ENCODE measurements at places on chromosomes 16 and 17.

GRCh38 chr16:21656795-21657768 lies 4.7 kb upstream of the IGSF6 start:
- peak; percentile 17 for DNase-seq

DNA sequence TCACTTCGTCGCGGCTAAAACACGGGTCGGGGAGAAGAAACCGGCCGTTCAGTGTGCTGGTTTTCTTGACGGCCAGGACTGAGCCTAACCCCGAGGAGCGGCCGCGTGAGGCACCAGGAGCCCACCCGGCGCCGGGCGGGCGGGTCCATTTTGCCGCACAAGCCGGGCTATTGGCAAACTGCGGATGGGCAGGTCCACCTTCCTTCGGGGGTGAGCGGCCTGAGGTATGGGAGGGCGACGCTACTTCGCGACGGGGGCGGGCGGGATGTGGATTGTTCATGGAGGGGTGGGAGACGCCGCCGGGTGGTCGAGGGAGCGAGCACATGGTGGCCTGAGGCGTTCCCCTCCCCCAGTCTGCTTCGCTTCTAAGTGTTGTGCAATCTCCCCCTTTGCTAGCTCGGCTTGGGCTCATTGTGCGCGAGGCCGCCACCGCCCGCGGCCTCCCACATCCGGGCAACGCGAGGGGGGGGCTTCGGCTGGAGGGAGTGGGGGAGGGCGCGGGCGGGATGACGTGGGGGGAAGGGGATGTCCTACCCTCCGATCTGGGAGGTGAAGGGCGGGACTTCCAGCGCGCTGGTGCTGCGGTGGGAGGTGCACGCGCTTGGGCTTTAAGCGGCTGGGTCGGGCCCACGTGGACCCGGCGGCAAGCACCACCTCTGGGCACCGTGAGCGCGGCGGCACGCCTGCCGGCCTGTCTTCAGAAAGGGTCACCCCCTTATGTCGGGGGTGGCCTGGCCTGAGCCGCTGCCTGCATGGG lies 5.9 kb upstream of the CD68 start:
- DNase-seq = peak; percentile 88

DNA sequence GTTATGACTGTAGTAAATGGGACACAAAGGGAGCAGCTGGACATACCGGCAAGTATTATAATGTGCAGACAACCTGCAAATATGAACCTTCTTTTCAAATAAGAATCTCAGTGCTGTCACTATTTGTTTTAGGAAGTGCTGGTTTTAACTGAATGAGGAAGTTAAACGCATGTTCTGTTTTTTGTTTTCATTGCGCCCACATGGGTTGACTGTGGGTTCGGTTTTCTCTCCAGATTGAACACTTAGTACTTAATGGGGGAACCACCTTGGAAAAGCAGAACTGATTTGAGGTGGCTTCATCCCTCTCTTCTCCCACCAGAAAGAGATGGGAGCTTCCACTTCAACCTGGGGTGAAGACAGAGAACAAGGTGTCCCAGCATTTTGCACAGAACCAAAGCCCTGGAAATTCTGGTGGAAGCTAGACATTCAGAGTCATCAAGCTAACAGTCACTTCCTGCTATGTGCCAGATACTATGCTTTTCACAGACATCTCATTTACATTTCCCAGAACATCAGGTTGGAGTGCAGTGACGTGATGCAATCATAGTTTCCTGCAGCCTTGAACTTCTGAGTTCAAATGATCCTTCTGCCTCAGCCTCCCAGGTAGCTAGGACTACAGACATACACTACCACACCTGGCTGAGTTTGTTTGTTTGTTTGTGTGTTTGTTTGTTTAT lies 149.8 kb downstream of the CDH13 start:
- DNase-seq = no peak

GRCh38 chr17:28774206-28774605 lies 30.4 kb downstream of the TRAF4 start:
- no peak for DNase-seq

GRCh38 chr17:20206068-20206467 lies 196.9 kb downstream of the SPECC1 start:
- no peak for DNase-seq

- DNase-seq = no peak
Measured at GRCh38 chr17:77421630-77421972, 280.8 kb downstream of the SEC14L1 start.

DNA sequence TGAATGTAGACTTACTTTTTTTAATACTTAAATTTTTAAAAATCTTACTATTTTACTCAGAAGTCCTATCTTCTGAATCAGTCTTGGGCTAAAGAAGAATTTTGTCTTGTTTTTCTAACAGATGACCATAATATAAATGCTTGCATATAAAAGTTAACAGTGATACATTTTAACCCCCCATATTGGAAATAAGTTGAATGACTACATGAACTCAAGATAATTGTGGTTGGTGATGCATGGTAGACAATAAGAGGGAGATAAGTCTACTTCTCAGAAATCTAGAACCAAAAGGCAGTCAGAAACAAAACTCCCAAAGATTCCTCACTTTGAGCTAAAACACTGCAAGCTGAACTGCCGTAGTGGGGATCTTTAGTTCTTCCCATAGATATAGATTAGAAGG lies 868.4 kb upstream of the SOX9 start:
- DNase-seq = no peak

GRCh38 chr17:48871035-48871550 lies 21.5 kb upstream of the ATP5MC1 start:
- no peak for DNase-seq

DNA sequence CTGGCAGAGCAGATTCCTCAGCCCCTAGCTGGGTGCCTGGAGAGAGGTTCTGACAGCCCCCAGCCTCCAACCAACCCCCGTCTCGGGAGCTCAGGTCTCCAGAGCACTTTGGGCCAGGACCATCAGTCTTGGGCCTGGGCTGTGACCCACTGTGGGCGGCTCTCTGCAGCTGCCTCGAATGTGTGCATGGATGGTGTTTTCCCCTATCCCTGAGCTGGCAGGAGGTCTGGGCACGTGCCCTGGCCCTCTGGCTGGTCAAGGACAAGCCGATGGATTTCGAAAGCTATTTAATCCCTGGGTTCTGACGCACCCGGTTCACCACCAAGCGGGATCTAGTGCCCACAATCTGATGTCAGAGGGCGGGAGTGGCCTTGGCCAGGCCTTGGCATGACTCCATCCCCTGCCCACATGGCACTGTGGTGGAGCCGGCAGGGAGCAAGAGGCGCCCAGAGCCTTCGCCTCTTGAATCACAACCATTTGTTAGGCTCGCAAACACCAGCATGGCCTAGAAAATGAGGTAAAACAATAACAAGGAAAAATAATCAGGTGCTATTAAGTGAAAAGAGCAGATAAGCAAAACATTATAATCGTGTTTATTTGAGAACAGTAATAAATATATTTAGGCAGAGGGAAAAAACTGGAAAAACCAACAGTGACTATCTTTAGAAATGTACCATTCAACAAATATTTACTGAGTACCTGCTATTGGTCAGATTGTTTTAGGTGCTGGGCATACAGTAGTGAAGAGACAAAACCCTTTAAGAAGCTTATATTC lies 69.3 kb upstream of the TOB1 start:
- no peak for DNase-seq

DNA sequence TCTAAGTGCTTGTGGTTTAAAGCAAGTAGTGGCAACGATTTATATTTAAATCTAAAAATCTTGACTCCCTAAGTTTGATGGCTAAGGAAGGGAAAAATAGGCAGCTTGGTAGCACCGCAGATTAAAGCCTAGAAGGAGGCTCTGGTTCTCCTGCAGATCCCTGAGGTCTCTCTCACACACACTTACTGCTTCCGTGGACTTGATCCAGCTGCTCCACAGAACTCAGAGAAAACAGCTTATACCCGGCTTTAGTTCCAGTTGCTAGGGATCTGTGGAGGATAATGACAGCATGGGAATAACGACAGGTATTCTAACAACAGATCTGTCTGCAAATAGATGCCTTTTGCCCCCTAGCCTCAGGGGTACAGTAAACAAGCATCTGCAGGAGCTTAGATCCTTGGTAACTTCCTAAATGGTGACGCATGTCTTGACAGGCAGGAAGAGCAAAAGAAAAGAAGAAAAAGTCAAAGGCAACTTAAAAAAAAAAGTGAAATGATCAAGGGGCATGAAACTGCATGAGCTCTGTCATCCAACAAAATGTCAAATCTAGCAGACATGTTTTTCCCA lies 4.5 kb downstream of the WIPI1 start:
- no peak for DNase-seq

- no peak for DNase-seq
Measured at GRCh38 chr16:11349599-11350276, 4.5 kb downstream of the RMI2 start.

- peak; percentile 30 for DNase-seq
Measured at GRCh38 chr17:73720187-73720834, 76.1 kb upstream of the SDK2 start.

GRCh38 chr17:2194889-2195335 lies 108.7 kb downstream of the SMG6 start:
- DNase-seq = no peak

DNA sequence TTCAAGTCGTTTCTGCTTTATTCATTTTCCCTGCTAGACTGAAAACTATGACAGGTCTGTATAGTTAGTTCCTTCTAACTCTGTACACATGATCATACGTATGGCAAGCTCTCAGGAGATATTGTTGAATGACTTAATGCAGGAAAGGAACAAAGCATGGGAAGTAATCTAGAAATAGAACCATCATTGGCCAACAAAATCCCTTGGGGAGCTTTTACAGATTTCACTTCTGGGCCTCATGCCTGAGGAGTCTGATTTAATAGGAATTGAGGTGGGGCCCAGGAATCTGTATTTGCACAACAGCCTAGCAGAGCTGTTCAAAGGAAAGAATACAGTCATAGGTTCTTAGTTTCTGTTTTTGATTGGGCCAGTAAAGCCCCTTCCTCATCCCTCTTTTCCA lies 229.2 kb downstream of the MAP2K6 start:
- no peak for DNase-seq

GRCh38 chr17:64150237-64151015 lies 20.5 kb upstream of the ERN1 start:
- no peak for DNase-seq

GRCh38 chr16:77937473-77938149 lies 84.7 kb upstream of the CLEC3A start:
- no peak for DNase-seq

- DNase-seq = no peak
Measured at GRCh38 chr17:61444831-61445230, 7.4 kb upstream of the TBX4 start.

DNA sequence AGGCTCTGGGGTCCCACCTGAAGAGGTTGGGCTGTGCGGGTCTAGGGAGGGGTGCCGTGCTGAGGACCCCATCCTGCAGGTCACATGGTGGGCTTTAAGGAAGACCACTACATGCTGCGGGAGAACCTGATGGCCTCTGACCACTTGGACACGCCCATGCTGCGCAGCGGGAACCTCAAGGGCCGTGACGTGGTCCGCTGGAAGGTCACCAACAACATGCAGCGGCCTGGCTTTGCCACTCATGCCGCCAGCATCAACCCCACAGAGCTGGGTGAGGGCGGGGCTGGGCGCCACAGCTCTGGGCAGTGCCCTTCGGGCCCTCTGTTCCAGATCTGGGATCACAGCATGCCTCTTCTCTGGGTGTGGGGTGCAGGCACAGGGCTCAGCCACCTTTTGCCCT lies 18.5 kb downstream of the ITGB4 start:
- DNase-seq = no peak

- DNase-seq = no peak
Measured at GRCh38 chr16:22381392-22381791, 7.0 kb upstream of the CDR2 start.

DNA sequence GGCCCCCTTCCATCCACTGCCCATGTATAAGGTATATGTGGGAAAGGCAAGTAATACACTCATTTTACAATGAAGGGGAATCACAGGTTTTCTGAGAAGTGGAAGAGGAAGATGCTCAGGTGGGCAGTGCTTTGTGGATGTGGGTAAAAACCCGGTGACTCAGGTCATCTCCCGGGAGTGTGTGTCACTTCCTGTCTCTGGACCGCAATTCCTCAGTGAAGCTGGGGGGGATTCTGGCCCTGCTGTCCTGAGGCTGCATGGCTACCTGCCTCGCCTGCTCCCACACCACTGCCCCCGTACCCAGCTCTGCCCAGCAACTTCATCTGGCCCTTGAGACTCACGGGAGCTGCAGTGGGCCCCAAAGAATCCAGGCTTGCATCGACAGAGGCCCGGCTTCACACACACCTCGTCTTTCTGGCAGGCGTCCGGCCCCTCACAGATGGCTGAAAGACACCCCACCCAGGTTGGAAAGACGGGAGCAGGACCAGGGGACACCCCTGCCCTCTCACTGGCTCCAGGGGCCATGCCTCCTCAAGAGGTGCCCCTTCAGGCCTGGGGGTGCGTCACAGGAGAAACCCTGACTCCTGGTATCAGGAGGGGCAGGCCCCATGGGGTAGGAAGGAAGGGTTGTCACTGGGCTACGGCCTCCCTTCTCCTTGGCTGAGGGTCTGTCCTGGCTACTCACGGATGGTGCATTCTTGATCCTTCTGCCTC lies 882 bp downstream of the SCARF1 start:
- no peak for DNase-seq

DNA sequence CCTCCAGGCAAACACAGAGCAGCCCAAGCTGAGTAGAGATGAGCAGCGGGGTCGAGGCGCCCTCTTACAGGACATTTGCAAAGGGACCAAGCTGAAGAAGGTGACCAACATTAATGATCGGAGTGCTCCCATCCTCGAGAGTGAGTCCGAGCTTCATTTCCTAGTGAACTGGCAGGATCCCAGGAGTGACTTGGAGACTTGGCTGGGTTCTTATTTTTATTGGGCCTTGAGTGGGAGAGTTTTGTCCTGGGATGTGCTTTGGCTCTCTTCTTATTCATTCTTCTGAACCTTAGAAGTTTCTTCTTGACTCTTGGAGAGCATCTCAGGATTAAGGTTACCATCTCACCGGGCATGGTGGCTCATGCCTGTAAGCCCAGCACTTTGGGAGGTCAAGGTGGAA lies 27.2 kb upstream of the CDC6 start:
- DNase-seq = no peak

DNA sequence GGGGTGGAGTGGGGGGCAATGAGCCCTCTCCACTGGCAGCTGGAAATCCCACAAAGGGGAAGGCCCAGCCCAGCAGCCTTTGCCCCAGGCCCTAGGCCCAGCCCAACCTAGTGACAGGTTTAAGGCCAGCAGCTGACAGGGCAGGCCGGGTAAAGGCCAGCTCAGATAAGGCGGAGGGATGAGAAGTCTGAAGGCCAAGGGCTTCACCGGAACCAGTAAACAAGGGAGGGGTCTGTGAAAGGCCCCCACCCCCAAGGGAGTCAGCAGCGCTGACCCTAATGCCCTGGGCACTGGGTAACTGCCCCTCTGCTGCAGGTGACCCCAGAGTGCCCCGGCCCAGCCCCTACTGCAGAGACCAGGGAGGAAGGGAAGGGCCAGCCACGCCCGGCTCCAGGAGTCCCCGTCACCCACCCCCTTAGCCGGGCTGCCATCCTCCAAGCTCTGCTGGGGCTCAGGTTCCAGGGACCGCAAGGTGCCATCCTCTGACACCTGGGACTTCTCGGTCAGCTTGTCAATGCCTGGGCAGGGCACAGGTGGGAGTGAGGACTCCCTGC lies 17.5 kb downstream of the OTOP3 start:
- no peak for DNase-seq

- DNase-seq = no peak
Measured at GRCh38 chr17:46108550-46109110, 84.6 kb downstream of the KANSL1 start.
